Kidney (tissue), 22 donors: ENCODE measurements at places on chromosomes 5 and 9. TPM values are rescaled to one million over a fixed set of nuclear protein-coding genes. Genes with fewer than 3 reads are reported as not detected.
A peak's percentile ranks its signal among the peaks of the same experiment; 100 is the strongest.

Gene UBTD2
- total RNA-seq, result 17.8 TPM

GRCh38 chr5:133274597-133274935, 222.8 kb downstream of the HSPA4 start:
- DNase-seq, result peak; percentile 85

DNA sequence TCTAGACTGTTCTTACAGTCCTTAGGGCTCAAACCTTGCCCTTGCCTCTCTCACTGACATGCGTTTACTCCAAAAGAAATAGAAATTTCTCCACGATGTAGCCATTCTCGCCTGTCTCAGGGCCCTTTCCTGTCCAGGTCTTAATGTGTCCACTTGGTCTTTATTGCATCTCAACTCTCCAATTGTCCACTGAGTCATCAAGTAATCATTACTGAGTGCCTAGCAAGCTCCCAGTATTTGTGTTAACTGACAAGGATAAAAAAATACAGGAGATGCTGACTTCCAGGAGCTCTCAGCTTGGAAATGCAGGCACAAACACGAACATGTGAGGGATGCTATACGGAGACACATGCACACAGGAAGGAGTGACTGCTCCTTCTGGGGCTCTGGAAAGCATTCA, 147.3 kb downstream of the ARSB start:
- no peak for DNase-seq

- no peak for DNase-seq
These were observed 23.6 kb downstream of the ZFP62 start for GRCh38 chr5:180837478-180837877.

GRCh38 chr5:180792287-180792964, 10.2 kb downstream of the MGAT1 start:
- no peak for DNase-seq

- no peak for DNase-seq
These were observed 252.3 kb downstream of the FANCC start for GRCh38 chr9:95065224-95065623.

- no peak for DNase-seq
These were observed 23.6 kb downstream of the TICAM2 start for GRCh38 chr5:115578657-115579056.

Gene LEAP2
- total RNA-seq, result 1.5 TPM

DNA sequence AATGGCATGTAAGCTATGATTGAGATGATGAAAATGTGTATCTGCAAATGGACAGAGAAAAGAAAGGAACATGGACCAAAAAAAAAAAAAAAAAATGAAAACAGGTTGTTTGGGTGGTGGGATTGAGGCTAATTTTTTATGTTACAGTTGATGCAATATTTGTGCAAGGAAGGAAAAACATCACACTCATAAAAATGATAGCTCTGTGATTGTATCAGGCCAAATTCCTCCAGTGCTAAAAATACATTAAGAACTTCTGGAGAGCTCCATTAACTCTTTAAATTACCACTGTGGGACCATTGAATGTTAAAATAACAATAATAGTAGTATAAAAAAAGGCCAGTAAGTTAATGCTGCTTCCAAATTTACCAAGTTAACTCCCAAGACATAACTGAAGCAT, 79.5 kb upstream of the MSX2 start:
- no peak for DNase-seq

GRCh38 chr9:4222357-4222756, 77.5 kb downstream of the GLIS3 start:
- no peak for DNase-seq

DNA sequence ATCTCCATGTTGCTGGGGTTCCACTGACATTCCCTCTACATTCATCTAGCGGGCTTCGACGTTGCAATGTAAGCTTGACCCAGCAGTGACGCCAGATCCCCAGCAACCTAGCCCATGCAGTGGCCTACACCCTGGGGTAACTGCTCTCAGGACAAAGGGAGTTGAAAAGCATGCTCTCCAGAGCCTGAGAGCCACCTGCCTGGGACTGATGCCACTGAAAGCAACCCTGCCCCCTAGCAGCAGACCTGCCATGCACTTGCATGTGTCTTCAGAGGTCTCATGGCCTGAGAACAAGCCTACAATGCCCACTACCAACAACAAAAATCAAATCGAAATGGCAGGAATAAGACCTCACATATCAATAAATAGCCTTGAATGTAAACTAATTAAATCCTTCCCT, 330.3 kb downstream of the TRIM36 start:
- no peak for DNase-seq

Gene KCNV2
- total RNA-seq, result not detected

DNA sequence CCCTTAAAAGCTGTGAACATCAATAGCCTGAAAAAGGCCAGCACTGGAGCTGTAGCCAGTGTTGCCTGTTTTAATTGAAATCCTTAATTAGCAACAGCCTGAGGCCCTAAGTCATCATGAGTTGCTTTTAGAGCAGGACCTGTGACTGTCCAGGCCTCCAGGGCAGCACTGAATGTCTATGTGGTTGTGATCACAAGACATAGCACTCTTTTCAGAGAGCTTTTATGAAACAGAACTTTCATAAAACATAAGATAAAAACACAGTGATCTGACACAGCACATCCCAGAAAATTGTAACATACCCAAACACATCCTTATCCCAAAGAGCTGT, 85.5 kb upstream of the MYO10 start:
- DNase-seq, result no peak

GRCh38 chr5:72205431-72206009, 98.2 kb downstream of the MAP1B start:
- DNase-seq, result no peak

Gene DIPK1B
- total RNA-seq, result 7.5 TPM

DNA sequence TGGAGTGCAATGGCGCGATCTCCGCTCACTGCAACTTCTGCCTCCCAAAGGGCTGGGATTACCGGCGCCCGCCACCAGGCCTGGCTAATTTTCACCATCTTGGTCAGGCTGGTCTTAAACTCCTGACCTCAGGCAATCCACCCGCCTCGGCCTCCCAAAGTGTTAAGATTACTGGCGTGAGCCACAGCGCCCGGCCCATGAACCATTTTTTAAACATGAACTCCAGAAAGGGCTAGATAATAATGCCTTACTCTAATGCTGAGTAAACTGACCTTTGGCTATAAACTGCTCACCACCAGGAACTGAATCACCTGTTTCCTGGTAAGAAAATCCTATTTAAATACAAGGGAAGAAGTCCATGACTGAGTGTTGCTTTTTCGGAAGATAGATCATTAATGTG, 23.2 kb upstream of the DAB2 start:
- DNase-seq, result no peak

Gene PRDM9
- not detected for total RNA-seq

- DNase-seq, result no peak
These were observed 355.7 kb upstream of the IRX2 start for GRCh38 chr5:3107156-3107611.

GRCh38 chr5:62090953-62091352, 215.1 kb upstream of the KIF2A start:
- DNase-seq, result no peak

- no peak for DNase-seq
These were observed 10.8 kb downstream of the FNIP1 start for GRCh38 chr5:131786036-131786435.

DNA sequence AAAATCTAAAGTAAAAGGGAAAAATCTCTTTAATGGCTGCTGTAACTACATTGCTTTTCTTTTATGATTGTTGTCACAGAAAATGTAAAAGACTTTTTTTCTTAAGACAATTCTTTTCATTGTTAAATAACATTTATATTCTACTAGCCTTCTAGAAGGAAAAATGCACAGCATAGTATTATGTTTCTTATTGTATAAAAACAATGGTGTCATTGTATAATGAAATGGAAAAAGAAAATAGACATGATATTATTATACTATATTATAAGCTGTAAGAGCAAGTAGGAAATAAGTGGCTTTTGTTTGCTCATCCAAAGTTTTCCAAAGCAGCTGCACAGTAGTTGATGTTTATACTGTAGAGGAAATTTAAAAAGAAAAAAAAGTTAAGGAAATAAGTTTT, 1021.7 kb downstream of the EFNA5 start:
- DNase-seq, result no peak

- no peak for DNase-seq
These were observed 87.7 kb upstream of the KLF4 start for GRCh38 chr9:107577140-107577776.

DNA sequence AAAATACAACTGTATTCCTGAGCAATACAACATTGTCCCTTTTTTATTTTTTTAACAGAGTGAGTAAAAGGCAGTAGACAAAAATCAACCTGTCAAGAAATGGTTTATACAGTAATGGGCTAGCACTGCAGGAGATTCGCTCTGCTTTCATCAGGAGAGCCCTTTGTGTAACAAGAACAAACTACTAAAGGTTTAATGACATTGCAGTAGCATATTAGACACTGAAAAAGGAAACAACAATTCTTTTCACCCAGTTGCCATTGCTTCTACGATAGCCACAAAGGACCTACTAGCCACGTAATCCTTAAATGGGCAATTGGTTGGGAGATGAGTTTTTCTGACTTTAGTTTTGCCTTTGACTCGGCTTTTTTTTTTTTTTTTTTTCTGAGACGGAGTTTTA, 319.8 kb upstream of the TRPM3 start:
- no peak for DNase-seq

Gene LSM11
- 2.8 TPM for total RNA-seq

- DNase-seq, result no peak
These were observed 19.8 kb downstream of the NSA2 start for GRCh38 chr5:74786851-74787250.

- no peak for DNase-seq
These were observed 44.7 kb upstream of the CD180 start for GRCh38 chr5:67241326-67241725.

GRCh38 chr5:9787861-9788600, 157.9 kb upstream of the TAS2R1 start:
- DNase-seq, result no peak

Gene HSD17B3
- total RNA-seq, result 0.66 TPM

Gene PLCXD3
- total RNA-seq, result 11.7 TPM

- DNase-seq, result no peak
These were observed 1.7 kb downstream of the TRIM52 start for GRCh38 chr5:181259283-181259682.

Gene NOL8
- total RNA-seq, result 32.4 TPM

Gene OR1L4
- total RNA-seq, result not detected

GRCh38 chr9:30630459-30630858, 1754.0 kb upstream of the ACO1 start:
- DNase-seq, result no peak
